ENCODE measurements at places on chromosomes 4 and X.

DNA sequence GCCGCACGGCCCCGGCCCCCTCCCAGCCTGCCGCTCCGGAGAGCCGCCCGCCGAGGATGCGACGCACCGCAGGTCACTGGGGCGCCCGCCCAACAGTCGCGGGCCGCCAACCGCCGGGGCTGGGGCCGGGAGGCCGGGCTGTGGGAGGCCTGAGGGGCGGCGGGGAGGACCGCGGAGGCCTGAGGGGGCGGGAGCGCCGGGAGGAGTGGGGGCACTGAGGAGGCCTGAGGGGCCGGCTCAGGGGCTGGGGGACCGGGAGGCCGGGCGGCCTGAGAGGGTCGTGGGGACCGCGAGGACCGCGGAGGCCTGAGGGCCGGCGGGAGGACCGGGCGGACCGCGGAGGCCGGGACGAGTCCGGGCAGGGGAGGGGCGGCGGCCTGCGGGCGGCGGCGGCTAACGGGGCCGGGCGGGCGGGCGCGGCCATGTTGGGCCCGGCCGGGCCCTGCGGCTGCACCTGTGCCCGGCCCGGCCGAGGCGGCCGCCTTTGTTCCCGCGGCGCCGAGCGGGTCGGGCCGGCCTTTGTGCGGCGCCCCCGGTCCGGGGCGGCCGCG is 353 bp downstream of the NSD2 start:
- DNase-seq: no peak

- no peak for DNase-seq
Observed at GRCh38 chr4:40621592-40622512, 7.8 kb downstream of the RBM47 start.

- peak; percentile 19 for DNase-seq
Observed at GRCh38 chrX:120560405-120560841, 339 bp downstream of the CUL4B start.

- DNase-seq: no peak
Observed at GRCh38 chr4:22667332-22667940, 25.3 kb upstream of the GBA3 start.
